ENCODE measurements at places on chromosomes 7 and 10.

- DNase-seq: no peak
These were observed 46.3 kb downstream of the CNNM1 start for GRCh38 chr10:99375426-99375825.

DNA sequence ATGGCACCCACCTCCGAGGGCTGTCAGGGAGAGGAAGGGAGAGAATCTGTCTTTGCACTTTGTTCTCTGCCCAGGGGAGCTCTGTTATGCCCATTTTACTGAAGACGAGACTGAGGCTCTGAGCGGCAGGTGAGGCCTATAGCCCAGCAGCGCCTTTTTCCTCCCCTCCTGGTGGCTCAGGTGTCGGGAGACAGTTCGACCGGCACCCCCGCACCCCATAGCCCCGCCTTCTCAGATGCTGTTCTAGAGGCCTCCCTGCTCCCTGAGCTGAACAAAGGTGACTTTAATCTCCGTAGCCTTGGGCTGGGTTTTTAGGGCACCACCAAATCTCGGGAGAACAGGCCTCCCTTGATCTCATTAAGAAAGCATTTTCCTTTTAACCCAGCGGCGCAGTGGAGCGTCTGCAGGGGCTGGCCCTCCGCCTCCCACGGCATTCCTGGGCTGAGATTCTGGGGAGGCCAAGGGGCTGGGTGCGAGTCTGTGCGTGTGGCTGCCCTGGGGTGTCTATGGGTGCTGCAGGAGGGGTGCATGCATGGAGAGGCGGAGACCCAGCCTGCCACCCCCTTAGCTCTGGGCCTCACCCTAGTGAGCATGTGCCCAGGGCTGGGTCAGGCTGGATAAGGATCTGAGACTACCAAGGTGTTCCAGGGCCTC is 3.3 kb downstream of the LFNG start:
- DNase-seq: no peak

DNA sequence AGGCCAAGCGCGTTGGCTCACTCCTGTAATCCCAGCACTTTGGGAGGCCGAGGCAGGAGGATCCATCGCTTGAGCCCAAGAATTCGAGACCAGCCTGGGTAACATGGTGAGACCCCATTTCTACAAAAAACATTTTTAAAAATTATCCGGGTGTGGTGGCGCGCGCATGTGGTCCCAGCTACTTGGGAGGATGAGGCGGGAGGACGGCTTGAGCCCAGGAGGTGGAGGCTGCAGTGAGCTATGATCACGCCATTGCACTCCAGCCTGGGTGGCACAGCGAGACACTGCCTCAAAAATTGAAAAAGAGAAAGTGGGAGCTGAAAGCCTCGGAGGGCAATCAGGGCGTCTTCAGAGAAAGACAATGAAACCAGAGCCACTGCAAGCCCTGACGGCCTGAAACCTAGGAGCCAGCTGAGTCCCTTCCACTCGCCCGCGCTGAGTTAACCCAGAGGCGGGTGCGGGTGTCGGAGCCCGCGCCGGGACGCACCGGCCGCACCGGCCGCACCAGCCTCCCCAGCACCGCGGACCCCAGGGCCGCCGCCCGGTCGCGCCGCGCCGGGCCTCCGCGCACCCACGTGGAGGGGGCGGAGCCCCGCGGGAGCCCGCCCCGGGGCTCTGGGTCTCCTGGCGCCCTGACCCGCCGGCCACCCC is 22.4 kb downstream of the ZFAND2A start:
- no peak for DNase-seq

- no peak for DNase-seq
These were observed 1.4 kb downstream of the CPXM2 start for GRCh38 chr10:123890226-123890625.

DNA sequence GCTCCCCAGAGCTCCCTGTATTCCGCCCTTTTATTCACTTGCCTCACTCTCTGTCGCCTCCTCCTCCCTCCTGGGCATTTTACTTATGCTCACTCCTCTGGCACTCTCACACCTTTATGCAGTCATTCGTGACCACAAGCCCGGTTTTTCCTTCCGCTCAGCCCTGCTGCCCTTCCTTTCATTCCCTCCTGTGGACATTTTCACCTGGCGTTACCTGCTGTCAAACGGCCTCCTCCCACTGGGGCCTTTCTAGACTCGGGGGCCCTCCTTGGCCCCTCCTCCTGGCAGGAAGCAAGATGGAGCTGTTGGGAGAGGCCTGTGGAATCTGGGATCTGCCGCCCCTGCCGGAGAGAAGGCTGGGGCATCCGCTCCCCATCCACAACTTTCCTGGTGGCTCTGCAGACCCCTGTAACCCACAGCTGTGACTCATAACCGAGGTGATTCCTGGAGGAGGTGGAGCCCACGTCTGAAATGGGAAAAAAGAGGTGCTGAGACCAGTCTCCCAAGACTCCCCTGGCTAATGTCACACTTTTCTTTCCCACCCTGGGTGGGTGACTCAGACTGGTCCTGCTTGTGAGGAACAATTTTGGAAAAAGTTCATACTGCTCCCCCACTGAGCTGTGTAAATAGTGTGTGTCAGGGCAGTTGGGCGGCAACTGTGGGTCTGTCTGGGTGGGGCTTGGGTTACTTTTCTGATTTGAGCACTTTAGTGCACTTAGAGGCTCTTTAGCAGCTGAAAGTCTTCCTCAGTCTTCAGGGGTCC is 1.2 kb downstream of the VCL start:
- no peak for DNase-seq

DNA sequence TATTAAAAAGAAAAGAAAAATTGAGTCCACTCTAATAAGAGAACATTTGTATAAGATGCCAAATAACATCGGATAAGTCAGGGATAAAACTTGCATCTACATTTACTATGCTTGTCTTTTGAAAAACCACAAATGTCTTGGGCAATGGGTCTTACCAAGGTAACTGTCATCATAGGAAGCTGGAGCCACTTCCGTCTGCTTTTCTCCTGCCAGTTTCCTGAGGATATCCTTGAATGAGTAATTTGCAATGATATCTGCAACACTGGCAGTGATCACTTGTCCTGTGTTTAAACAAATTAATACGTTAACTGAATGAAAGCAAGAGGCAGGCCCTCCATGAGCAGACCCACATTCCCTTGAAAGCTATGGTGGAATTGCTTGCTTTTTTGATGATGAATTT is 47.3 kb downstream of the ITGA8 start:
- no peak for DNase-seq

- DNase-seq: no peak
These were observed 168.7 kb downstream of the TMEM178B start for GRCh38 chr7:141242568-141242967.

DNA sequence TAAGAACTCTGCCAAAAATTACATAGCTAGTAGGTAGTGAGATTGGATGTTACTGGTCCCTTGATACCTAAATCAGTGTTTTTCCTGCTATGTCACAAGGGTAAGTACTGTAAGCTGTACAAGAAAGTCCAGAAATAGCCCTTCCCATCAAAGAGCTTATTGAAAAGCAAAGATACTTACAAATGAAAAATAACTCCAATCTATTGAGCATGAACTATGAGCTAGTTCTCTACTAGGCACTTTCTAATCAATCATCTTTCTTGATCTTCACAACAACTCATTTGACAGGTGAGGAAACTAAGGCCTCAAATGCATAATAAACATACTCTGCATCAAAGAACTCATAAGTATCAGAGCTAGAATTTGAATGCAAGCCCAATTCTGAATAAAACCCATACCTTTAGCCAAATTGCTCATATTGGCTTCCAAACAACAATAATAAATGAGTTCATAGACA is 249.8 kb upstream of the TCF7L2 start:
- no peak for DNase-seq

All from GM13976 (cell line).